ENCODE measurements at places on chromosomes 6 and 20. TPM values are rescaled to one million over a fixed set of nuclear protein-coding genes. Genes with fewer than 3 reads are reported as not detected.

ZBP1 gene
- total RNA-seq, result not detected

POLR1H gene
- 20.9 TPM for total RNA-seq

GLP1R gene
- 0.52 TPM for total RNA-seq

DDX27 gene
- 30.1 TPM for total RNA-seq

ZNF831 gene
- total RNA-seq, result not detected

MARCKS gene
- 129 TPM for total RNA-seq
